OCI-M1 (cell line): ENCODE measurements at places on chromosomes 7 and 10.

DNA sequence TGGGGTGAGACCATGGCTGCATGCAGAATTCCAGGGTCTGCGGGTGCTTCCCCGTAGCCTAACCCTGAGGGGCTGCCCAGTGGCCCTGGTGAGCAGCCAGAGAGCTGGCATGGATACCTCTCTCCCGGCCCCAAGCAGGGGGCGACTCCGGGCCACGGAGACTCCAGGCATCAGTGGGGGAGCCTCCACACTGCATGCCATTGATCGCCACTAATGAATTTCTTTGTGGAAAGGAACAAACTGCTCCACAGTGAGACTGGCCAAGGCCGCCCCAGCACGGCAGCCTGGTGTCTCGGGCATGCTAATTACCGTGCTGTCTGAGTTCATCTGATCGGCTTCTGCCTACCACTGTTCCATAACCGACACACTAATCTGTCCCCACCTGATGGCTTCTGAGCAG, 184.4 kb downstream of the GRID1 start:
- DNase-seq = no peak

- no peak for DNase-seq
Observed at GRCh38 chr7:78794101-78794500, 659.4 kb downstream of the MAGI2 start.

DNA sequence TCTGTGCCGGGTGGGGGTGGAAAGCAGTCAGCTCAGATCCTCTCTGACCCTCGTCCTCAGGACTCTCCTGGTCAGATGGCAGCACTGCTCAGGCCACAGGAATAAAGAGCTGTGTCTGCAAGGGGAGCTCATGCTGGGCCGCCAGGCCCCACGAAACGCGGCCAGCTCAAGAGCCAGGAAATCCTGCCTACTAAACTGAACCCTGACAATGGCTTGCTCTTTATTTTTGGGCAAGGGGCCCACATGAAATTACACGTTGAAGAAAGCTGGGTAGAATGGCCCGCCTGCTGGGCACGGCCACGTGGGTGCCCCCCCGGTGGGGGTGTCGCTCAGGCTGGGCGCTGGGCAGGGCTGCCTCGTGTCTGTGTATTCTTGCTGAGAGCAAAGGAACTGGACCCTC, 103.0 kb downstream of the ITIH5 start:
- no peak for DNase-seq

GRCh38 chr7:112876877-112877276, 86.7 kb upstream of the TMEM168 start:
- peak; percentile 14 for DNase-seq

GRCh38 chr10:76509446-76509845, 1078.0 kb downstream of the LRMDA start:
- DNase-seq = no peak

- DNase-seq = peak; percentile 41
Observed at GRCh38 chr10:114604357-114605130, 53.5 kb downstream of the ABLIM1 start.

GRCh38 chr7:149456506-149457421, 4.1 kb downstream of the ZNF777 start:
- no peak for DNase-seq

GRCh38 chr10:8402576-8402975, 348.1 kb downstream of the GATA3 start:
- DNase-seq = no peak

- peak; percentile 25 for DNase-seq
Observed at GRCh38 chr10:74079028-74079935, 71.3 kb downstream of the AP3M1 start.

DNA sequence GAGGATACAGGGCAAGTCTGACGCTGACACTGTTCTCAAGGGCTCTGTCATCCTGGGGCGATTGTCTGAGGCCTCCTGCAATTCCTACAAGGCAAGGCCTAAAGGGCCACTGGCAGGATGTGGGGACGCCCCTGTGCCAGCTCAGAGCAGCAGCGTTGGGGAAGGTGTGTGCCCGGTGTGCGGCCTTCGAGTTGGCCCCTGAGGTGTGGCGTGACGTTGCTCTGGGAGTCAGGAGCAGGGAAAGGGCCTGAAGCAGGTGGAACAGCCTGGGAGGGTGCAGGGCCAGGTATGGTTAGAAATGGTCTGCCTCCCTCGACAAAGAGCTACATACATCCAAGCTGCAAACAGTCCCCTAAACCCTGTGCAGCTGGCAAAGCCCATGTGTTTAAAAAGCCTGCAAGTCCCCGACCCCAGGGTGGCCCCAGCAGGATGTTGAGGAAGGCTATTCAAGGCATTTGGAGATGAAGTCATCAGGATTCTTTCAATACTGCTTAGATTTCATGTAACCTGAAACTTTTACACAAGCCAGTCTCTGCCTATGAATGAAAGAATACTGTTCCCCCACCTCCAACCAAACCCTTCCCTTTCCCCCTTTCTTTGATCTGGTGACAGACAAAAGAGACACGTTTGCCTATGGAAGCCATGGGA, 142.5 kb upstream of the TNS3 start:
- no peak for DNase-seq

DNA sequence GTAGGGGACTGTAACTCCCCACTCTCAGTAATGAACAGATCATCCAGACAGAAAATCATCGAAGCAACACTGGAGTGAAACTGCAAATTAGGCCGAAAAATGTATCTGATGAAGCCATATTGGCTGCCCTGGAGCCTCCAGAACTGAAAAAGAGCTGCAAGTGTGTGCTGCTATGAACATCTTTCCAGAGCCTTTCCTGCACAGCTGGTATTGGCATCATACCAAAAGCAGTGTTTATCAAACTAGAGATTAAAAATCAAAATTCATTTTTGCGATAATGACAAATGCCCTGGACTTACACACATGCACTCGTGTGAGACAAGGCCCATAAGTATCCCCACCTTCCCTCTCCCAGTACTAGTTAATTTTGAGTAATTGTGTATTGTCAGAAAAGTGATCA, 6.8 kb upstream of the CLDN12 start:
- DNase-seq = no peak
